KBM-7 (cell line): ENCODE measurements at places on chromosomes 4 and X.

DNA sequence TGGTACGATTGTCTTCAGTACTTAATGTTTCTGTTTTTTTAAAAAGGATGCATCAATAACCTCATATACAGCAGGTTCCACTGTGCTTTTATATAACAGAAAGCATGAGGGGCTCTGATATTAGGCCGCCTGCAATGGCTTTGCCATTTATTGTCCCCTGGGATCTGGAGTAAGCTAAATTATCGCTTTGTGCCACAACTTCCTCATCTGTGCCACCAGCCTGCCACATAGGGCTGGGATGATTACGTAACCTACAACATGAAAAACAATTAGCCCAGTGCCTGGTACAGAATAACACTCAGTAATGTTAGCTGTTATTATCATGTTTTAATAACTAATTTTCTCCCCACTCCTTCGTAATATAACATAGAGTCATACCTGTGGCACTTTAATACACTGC lies 65.5 kb upstream of the TRIM2 start:
- peak; percentile 71 for DNase-seq

DNA sequence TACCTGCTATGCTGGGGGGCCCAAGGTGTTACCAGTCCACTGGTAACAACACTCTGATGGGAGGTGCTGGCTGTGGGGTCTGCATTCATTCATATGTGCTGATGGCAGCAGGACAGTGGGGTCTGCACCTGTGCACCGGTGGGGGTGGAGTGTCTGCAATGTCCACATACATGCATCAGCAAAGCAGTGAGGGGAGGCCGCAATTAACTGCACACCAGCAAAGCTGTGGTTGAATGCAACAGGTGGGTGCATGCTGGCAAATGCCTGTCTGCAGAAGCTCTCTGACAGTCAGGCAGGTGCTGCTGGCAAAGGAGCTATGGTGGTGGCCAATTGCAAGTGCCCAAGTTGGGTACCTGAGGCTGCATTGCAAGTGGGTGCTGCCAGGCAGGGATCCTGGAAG lies 426.5 kb upstream of the FMR1 start:
- no peak for DNase-seq

DNA sequence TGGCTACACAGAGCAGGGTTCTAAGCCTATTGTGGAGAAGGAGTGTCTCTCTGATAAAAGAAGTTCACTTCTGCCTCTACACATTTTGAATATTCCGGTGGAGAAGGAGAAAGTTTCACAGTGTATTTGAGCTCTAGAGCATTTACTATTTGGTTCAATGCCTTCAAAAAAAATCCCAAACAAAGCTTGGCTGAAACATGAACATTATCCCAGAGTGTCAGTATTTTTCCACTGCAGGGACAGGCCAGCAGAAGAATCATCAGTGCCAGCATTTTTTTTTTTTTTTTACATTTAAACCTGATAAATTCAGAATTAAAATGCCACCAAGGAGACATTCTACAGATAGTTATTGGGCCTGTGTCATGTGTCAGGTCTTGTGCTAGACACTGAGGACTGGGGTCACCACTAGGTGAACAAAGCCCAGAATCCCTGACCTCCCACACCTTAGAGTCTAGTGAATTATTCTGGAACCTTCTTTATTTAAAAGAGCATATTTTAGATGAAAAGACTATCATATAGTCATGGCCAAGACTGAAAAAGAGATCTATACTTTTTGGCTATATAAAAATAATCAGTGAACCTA lies 48.0 kb upstream of the NAP1L5 start:
- DNase-seq: no peak

GRCh38 chr4:65831828-65832227 lies 161.5 kb upstream of the EPHA5 start:
- no peak for DNase-seq

GRCh38 chr4:60757986-60758680 lies 442.0 kb upstream of the ADGRL3 start:
- DNase-seq: no peak

- no peak for DNase-seq
Measured at GRCh38 chr4:10810411-10810810, 125.8 kb upstream of the CLNK start.

DNA sequence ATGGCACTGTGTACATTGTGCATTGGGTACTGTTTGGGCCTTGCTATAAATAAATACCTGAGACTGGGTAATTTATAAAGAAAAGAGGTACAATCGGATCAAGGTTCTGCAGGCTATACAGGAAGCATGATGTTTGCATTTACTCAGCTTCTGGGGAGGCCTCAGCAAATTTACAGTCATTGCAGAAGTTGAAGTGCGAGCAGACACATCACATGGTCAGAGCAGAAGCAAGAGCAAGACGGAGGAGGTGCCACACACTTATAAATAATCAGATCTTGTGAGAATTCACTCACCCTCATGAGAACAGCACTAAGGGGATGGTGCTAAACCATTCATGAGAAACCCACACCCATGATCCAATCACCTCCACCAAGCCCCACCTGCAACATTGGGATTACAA lies 505.0 kb downstream of the ARAP2 start:
- no peak for DNase-seq

- DNase-seq: peak; percentile 37
Measured at GRCh38 chr4:1285790-1286553, 3.7 kb upstream of the MAEA start.

DNA sequence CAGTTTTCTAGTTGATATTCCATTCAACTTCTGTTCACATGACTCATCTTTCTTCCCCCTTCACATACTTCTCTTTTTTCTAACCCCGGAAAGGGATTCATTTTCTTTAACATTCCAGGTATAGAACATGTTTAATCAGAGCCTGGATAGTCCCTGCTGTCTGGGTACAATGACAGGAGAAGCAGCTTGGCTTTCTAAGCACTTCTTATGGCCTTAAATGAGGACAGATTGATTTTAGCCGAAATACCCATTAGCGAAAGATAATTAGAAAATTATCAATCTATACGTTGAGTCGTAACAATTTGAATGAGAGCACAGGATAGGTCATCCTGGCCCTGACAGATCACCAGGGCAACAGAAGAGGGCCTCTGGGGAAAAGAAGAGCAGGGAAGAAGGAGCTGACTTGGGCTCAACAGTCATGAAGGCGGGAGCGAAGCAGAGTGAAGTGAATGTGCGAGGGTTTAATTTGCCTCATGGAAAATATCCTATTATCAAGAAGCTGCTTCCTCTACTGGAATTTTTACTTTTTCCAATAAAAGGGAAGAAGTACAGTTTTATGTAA lies 62.2 kb downstream of the PPP1R2C start:
- DNase-seq: no peak

DNA sequence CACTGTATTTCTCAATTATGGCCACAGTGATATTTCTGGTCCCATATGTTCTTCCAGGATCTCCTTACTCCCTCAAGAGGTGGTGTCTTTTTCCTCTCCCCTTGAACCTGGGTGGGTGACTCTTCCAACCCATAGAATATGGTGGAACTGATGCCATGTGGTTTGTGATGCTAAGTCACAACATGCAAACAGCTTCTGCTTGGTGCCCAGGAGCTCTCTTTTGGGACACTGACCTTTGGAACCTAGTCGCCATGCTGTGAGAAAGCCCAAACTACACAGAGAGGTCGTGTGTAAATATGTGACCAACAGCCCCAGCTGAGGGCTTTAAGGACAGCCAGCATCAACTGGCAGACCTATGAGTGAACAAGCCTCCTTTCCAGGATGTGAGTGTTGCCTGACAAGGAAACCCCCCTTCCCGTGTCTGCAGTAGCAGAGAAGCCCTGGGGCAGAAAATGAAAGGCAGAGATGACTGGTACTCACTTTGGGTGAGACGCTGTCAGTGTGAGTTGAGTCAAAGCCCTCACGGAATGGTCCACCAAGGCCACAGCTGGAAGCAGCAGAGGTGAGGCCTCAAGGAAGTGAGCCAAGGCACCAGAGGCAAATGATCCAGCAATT lies 223.4 kb downstream of the BCOR start:
- no peak for DNase-seq
